ENCODE measurements at places on chromosomes 2 and 18.

DNA sequence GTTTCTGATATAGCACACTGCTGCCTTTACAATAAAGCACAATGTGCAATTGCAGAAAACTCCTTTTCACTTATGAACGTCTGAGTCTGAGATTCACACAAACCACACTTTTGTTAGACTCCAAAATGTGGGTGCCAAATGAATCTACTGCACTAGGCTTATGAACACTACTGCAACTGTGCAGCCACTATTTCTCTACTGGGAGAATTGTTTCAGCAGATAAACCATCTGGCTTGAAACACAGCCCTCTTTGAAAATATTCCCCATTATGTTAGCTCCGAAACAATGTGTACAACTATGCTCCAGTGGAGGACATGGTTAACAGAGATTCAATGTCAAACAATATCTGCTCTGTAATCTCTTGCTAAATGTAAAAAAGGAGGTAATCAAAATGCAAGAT lies 188.7 kb upstream of the ZEB2 start:
- no peak for DNase-seq

GRCh38 chr2:239310401-239311061 lies 90.3 kb downstream of the HDAC4 start:
- DNase-seq = no peak

- DNase-seq = no peak
Observed at GRCh38 chr2:71878626-71879508, 268.8 kb downstream of the CYP26B1 start.

- no peak for DNase-seq
Observed at GRCh38 chr2:239315308-239315707, 85.5 kb downstream of the HDAC4 start.

GRCh38 chr2:19541884-19542283 lies 183.5 kb upstream of the OSR1 start:
- DNase-seq = no peak

DNA sequence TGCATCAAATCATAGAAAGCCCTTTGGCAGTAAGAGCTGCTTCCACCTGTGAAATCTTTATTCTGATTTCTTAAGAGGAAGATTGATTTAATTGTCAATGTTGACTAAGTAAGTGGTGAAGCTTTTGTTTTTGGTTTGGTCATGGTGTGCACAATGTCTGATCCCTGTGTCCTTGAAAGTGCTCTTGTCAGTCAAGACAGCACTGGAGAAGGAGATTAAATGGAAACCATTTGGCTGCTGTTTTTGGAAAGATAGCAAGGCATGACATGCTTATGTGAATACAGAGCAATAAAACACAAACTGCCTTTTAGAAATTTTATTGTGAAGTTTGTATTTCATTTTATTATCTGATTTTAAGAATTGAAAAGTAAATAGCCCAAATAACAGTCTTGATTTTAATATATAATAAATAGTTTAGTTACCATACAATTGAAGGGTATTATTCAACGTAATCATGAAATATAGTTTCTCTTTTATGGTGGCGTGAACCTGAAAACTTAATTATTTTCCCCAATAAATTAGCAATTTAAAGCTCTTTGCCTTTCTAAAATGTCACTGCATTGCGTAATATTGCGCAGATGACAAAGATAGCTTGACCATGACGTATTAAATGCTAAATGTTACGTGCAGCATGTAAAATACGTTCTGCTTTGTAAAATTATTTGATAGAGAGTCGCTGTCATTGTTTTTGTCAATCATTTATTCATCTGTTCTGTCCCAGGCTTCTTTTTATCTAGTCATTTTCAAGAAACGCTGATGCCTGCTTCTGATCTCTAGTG lies 69.0 kb downstream of the GULP1 start:
- DNase-seq = no peak

GRCh38 chr2:84516234-84516986 lies at the start of gene DNAH6:
Gene DNAH6 (plus strand): TSS chr2:84516498. CDS start chr2:84517827, 1,329 bp downstream.
- peak; percentile 73 for DNase-seq

DNA sequence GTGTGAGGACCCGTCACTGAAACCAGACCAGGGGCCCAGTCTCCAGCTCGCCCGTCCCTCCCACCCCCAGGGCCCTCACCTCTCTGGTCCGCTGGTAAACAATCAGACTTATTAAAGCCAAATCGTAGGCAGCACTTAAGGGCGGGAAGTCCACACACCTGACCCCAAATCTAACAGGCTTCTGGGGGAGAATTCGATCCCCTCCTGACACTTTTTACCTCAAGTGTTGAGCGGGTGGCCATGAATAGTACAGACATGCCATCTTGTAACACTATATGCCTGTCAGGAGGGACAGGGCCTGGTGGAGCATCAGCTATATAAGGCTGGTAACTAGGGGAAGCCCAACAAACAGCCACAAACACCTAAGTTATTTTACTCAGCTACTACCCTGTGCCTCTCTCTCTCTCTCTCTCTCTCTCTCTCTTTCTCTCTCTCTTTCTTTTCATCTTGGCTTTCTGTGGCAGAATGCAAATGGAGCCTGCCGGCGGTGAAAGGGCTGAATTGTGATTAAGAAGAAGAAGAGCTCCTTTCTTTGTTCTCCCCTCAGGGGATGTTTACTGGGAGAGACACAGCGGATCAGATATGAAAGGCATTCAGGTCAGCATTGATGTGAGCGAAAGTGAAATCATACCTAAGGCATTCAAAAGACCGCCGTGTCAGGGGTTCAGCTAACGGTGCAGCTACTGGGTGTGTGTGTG lies 9.5 kb downstream of the ZEB2 start:
- DNase-seq = no peak

Measured in stimulated activated CD8-positive, alpha-beta memory T cell treated with anti-CD3 and anti-CD28 coated beads, Interleukin-2, amount 100 ng/mL, for 48 hours (primary cell).